Activated naive CD4-positive, alpha-beta T cell treated with anti-CD3 and anti-CD28 coated beads for 36 hours (primary cell): ENCODE measurements at places on chromosomes 13 and 19. TPM values are rescaled to one million over a fixed set of nuclear protein-coding genes. Genes with fewer than 3 reads are reported as not detected.

The WDR87 gene
- not detected for total RNA-seq

The ZNF534 gene
- not detected for total RNA-seq

The IFNL4 gene
- total RNA-seq: not detected

The SPACA7 gene
- not detected for total RNA-seq

The CEACAM20 gene
- total RNA-seq: not detected

The IRGC gene
- not detected for total RNA-seq

The HSPB6 gene
- total RNA-seq: 0.55 TPM

The ERICH6B gene
- total RNA-seq: not detected

The ZNF626 gene
- total RNA-seq: 8.2 TPM

The LIPE gene
- total RNA-seq: 30.2 TPM

- DNase-seq: no peak
Measured at GRCh38 chr13:78657699-78658629, 991 bp downstream of the OBI1 start.

DNA sequence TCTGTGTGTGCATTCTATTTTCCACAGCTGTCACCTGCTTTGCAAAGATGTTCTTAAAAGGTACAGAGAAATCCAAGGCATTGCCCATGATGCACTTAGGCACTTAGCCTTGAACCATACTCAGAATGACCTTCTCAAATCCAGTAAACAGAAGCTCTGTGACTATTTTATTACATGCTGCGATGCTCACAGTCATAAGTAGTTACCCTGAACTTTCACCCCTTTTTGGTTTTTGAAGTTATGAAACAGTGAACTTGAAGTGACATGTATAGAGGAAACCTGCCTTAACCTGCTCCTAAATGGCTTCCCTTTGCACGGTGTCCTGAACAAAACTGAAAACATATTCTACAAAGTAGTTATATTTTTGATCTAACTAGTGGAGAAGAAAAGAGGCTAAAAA is 100.4 kb downstream of the SLC10A2 start:
- no peak for DNase-seq

DNA sequence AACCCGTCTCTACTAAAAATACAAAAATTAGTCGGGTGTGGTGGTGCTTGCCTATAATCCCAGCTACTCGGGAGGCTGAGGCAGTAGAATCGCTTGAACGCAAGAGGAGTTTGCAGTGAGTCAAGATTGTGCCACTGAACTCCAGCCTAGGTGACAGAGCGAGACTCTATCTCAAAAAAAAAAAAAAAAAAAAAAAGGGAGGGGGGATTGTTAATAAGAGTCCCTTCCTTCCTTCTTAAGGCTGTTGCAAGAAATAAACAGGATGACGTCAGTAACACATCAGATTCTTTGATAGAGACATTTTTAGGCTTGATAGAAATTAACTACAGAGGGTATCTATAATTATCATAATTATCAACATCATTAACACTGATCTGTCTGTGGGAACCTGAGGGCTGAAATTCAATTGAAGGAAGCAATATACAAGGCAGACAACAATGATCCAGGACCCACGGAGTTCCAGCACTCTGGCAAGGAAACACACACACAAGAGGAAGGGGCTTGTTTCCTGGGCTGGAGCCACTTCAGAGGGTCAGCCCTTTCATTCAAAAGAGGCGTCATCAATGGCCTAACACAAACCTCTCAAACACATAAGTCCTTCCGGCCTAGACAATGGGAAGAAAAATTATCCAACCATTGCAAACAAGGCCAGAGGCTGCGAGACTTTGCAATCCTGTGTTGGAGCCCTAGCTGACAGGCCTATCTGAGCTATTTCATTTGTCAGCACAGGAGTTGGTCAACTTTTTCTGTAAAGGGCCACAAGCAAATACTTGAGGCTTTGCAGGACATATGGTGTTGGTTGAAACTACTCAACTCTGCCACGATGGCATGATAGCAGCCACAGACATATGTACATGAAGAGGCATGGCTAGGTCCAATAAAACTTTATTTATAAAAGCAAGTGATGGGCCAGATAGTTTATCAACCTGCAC is 105.2 kb downstream of the INSR start:
- DNase-seq: no peak

GRCh38 chr13:46659413-46660065 is 106.6 kb downstream of the LRCH1 start:
- no peak for DNase-seq

DNA sequence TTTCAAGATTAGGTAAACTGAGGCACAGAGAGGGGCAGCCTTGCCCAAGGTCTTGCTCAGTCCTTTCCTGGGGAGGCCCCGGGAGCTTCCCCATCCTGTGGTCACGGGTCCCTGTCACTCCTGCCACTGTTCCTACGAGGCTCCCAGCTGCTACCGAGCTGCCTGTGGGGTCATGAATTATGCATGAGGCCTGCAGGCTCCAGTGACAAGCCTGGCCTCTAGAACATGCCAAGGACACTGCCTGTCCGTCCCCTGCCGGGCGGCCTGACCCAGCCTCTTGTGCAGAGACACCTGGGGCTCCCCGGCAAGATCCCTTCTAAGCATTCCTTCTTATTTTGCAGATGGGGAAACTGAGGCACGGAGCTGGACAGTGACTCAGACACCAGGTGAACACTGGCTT is 2.7 kb downstream of the FCHO1 start:
- DNase-seq: no peak

- DNase-seq: no peak
Measured at GRCh38 chr19:40411125-40411842, 1.9 kb downstream of the PRX start.

- no peak for DNase-seq
Measured at GRCh38 chr19:29683009-29683408, 17.7 kb downstream of the PLEKHF1 start.

DNA sequence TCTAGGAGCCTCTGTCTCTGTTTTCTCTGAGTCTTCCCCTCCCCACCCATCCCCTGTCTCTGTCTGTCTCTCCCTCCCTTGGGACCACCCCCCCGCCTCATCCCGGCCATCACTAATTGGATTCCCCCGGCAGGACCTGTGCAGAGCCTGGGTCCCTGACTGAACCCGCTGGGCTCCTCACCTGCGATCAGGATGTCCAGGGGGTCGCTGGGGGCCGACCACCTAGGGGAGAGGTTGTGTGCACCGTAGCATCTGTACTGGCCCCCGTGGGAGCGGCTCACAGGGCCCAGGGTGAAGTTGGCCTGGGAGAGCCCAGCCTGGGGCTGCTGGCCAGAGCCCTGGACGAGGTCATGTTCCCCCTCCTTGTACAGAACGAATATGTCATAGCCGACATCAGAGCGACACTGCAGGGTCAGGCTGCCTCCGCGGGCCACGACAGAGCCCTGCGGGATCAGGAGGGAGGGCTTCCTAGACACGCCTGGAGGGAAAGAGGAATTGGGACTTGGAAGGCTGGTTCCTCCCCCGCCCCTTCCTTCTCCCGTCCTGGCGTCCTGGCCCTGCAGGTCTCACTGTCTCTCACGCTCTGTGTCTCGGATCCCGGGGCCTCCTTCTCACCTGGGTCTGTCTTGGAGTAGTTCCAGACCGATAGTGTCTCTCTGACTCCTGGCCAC is 1.8 kb downstream of the LILRB5 start:
- DNase-seq: no peak

- no peak for DNase-seq
Measured at GRCh38 chr19:51490676-51491075, 10.9 kb downstream of the SIGLEC12 start.

- DNase-seq: no peak
Measured at GRCh38 chr13:40275636-40276035, 390.8 kb downstream of the FOXO1 start.

GRCh38 chr13:35159041-35159440 is 217.0 kb downstream of the NBEA start:
- DNase-seq: no peak

- no peak for DNase-seq
Measured at GRCh38 chr19:15829306-15829698, 13.8 kb upstream of the OR10H1 start.

DNA sequence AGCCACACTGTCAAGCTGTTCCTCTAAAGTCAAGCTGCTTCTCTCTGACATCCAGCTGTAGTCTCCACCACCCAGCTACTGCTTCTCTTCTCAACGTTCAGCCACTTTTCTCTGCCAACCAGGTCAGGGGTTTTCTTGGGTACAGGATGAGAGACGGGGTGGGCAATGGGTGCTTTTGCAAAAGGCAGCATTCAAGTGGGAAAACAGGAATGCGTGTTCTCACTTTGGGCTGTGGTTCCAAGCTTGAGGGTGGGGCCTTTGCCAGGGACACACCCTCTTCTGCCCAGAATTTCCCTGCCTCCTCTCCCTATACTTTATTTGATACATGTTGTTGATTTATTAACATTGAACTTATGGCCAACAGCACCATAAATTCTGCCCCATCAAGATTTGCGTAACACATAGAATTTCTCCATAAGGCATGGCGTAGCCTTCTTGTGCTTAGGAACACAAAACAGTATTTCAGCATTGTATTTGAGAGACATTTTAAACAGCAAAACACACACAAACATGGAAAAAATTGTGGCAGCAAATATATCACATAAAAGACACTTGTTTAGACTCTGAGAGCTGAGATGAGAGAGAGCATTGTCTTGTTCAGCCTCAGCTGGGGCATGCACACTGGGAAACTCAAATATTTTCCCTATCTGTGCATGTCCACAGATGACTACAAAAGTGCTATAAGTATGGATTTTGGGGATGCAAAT is 392.8 kb downstream of the SLITRK6 start:
- no peak for DNase-seq

GRCh38 chr13:44790289-44790688 is 199.0 kb downstream of the NUFIP1 start:
- no peak for DNase-seq

DNA sequence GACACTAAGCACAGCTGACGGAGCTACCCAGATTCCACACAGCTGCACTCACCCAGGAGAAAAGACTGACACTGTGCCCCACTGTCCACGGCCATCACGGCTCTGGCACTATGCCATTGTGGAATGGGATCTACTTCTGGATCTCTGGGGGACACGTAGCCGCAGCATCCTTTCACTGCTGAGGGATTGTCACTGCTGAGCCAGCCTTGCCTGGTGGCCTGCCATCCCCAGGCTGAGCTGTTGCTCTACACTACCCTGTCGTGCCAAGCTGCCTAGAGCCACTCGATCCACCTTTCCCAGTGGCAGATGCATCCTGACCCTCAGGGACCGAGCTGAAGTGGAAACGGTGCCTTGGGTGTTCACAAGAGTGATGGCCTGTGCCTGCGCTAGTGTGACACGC is 5.0 kb upstream of the LILRB5 start:
- no peak for DNase-seq

DNA sequence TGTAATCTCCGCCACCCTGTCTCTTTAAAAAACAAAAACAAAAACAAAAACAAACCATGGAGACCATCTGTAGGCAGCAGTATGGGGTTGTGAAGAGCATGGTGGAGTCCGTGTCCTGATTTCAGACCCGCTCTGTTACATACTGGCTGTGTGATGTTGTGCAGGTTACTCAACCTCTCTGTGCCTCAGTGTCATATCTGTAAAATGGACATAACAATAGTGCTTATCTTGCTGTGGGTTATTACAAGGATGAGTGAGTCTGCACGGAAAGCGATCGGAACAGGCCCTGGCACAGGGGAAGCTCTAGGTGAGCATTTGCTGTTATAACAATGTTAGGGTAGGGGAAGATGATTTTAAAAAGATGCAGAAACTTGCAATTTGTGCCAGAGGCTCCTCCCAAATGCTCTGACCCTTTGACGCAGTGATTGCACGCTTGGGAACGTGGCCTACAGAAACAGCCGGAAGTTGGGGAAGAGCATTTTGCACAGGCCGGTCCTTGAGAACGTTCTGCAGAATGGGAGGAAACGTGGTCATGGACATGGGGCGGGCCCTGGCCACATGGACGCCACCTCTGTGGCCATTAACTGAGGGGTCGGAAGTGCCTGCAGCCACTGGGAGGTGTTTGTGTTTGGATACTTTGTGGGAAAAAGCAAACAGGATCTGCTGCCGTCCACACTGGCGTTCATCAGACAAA is 15.7 kb upstream of the SELENOW start:
- DNase-seq: no peak

GRCh38 chr13:64397701-64398100 is 2832.4 kb downstream of the PCDH9 start:
- no peak for DNase-seq

DNA sequence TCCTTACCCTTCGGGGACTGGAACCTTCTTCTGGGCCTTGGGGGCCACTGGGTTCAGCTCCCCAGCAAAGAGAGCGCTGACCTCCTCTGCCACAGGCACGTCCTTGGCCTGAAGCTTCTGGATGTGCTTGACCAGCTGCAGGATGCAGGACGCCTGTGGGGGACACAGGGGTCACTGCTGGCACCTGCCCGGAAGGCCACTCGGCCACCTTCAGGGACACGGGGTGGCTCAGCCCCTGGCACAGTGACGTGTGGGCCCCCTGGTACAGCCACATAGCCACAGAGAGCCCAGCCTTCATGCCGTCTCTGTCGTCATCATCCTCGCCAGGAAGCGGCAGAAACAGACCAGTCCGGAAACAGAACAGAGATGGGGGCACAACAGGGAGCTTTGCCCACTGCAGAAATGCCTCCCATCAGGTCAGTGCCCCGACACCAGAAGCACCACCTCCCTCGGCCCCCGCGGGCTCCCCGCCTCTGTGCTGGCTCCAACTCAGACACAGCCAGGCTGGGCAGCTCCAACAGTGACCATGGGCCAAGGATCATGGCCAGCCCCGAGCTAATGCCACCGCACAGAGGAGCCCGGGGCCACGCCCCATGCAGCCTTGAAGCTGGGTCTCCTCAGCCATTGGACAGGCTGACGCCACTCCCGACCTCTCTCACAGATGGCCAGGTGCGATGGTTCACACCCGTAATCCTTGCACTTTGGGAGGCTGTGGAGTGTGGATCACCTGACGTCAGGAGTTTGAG is 20.7 kb downstream of the IZUMO4 start:
- no peak for DNase-seq

GRCh38 chr13:27336014-27336673 is 65.5 kb downstream of the RASL11A start:
- DNase-seq: no peak

DNA sequence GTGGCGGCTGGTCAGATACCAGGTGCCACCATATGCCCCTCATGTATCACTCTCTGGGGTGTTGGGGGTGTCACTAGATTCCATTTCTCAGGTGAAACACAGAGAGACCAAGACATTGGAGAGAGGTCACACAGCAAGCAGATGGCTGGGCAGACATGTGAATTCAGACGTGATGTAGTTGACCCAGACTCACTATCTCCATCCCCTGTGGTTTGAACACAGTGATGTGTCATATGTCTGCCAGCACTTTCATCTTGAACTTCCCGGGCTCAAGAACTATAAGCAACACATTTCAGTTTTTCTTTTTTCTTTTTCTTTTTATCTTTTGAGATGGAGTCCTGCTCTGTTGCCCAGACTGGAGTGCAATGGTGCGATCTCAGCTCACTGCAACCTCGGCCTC is 16.1 kb upstream of the UPF1 start:
- no peak for DNase-seq

- DNase-seq: no peak
Measured at GRCh38 chr19:49744946-49745381, 18.1 kb downstream of the TSKS start.

GRCh38 chr13:67308004-67308772 is 78.1 kb upstream of the PCDH9 start:
- no peak for DNase-seq

- DNase-seq: no peak
Measured at GRCh38 chr19:41500443-41500842, 57.5 kb downstream of the ERICH4 start.

- DNase-seq: no peak
Measured at GRCh38 chr13:42478531-42479156, 95.3 kb upstream of the TNFSF11 start.
